ENCODE measurements at places on chromosomes 4 and X.
A peak's percentile ranks its signal among the peaks of the same experiment; 100 is the strongest.

DNA sequence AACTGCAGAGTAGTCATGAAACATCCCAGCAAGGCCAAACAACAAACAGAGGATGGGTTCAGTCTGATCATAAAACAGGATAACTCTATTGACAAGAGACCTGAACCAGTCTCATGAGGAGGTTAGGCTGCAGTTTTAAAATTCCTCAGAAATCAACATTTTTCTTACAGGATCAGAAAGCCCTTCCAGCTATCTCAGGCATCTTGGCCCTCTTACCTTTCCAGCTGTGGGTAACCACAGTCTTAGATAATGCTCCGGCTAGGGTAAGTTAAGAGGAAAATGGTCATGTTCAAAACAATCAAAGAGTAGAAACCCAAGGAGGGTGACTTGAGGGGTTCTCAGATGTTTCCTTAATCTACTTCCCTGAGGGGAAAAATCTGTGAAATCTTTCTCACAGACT lies 5.1 kb downstream of the CTSO start:
- no peak for DNase-seq

- no peak for DNase-seq
Measured at GRCh38 chr4:44493924-44494323, 45.3 kb upstream of the KCTD8 start.

DNA sequence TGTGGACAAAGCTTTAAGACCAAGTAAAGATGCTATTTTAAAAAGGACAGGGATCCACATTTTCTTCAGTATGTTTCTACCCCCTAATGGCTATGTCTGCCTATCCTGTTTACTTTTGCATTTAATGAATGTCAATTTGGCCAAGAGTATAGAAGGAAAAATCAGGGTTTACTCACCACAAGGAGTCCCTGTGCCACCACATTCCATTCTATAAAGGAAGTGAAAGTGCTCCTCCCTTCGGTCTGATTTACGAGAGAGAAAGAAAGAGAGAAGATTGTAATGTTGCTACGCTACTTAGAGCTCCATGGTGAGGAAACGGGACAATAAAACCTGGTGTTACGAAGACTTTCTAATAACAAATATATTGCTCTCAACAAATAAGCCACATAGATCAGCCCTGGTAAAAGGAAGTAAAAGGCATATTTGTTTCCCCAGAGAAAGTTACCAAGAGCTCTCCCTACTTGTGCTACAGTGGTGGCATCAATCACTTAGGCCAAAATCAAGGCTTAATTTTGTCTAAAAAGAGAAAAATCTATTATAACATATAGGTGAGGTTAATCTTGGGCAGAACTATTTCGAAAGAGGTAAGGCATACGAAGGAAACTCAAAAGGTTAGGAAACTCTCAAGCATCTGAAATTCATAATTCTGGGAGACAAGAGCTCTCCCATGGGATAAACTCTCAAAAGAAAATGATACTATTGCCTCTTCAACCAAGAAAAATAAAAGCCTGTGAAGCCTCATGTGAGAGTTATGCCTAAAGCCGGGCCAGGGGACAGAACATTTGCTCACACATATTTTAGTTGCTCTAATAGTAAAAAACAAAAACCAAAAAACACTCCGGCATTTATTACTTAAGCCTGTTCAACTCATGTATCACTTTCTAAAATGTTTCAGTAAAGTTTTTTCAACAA lies 29.5 kb downstream of the TAPT1 start:
- DNase-seq = peak; percentile 79

DNA sequence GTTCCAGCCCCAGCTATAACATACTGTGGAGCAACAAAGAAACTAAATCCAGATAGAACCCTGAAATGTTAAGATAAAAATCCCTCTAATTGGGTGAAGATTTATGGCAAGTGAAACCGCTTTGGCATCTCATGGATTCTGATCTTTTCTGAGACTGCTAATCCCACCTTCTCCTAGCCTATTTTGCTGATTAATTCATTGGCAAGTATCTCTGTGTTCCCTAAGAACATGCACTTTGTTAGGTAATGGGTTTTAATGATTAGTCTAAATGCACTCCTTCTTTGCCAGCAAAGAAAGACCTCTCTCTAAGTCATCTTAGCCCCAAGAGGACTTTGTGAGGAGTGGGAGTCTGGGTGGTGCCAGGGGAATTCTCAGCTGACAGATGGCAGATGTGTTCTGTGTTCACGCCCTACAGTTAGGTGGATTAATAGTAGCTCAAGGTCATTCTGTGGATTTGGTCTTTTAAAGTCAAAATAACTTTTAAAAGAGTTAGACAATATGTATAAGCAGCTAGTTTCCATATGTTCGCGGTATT lies 171.3 kb downstream of the UNC5C start:
- DNase-seq = no peak

DNA sequence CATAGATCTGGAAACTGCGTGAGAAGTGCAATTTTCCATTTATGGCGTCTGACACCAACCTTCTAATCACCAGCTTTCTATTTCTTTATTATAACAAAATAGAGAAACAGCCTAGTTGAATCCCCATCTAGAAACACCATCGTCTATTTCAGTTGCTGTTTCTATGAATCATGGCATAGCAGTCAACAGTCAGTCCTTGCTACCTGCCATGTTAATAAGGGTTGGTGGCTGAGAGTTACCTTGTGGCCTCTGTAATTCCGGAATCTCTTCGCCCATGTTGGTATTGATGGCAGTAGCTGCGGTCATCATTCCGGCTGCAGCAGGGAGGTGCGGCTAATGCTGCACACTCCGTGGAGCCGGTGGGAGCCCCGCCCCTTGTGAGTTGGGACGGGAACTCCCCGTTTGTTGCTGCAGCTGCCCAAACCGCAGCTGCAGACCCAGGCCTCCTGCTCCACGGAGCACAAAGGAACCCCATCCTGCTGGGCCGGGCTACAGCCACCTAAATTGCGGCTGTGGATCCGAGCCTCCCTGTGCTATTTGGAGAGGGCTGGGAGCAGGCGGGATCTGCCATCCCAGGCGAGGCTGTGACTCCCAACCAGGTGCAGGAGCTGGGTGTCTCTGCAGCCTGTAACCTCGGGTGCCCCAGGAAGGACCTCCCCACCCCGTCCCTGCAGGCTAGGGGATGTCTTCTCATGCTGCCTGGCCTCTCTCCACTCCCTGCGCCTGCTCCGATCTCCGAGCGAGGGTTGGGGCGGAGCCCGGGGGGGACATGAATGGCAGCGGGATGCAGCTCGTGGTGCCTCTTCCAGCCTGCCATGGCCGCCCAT lies 115.4 kb upstream of the STK26 start:
- DNase-seq = no peak

DNA sequence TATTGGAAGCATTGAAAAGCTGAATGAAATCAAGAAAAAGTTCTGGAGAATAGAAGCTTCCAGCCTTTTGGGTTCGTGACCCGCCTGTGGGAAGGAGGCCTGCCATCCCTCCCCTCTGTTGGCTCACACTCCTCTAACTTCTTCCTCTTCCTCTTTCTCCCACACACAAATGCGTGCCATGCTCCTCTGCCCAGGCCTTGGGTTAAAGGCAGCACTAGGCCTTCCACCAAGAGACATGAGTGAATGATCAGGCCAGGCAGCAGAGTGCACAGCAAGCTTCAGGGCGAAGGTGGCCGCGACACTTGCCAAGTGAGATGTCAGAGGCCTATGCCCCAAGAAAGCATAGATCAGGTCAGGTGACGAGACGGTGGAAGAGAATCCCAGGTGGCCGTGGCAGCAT lies 38.4 kb downstream of the FAM193A start:
- DNase-seq = no peak

GRCh38 chr4:4391866-4392265 lies 5.0 kb downstream of the NSG1 start:
- DNase-seq = no peak

DNA sequence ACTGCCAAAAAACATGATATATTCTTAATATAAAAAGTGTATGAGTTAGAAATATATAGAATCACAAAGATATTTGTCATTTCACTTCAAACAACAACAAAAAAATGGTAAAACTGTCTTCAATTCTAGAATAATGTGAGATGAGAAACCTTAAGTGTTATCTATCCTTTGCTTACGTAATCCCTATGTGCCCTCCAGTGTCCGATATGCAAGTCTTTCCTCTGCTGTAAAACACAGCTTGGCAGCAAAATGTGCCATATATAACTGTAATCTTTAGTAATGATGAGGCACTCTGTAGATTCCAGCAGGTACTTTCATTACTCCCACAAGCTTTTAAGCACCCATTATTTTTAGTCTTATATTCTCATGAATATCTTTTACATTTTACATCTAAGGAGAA lies 555.1 kb upstream of the FRG1 start:
- DNase-seq = no peak

- DNase-seq = no peak
Measured at GRCh38 chr4:87100168-87100567, 120.2 kb downstream of the KLHL8 start.

DNA sequence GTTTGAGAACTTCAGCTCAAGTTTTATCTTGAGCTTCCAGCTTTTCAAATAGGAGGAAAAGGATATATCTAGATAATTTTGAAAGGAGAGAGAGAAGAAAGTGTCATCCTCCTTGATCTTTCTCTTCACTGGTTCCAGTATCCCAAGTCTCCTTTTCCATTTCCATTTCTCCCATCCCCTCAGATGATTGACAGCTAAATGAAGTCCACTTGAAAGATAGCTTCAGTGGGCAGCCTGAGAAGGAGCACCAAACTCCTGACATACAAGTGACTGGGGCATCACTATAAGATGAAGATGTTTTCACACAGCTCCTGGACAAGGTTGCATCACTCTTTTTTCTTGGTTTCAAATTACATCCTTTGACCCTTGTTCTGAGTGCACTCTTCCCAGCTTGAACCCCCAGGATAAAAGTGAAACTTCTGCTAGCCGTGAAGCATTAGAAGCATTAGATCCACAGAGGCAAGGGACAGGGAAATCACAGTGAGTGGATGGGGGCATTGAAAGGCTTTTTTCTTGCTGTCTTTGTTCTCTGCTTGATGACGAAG lies 17.5 kb upstream of the MAGEA10 start:
- DNase-seq = no peak

DNA sequence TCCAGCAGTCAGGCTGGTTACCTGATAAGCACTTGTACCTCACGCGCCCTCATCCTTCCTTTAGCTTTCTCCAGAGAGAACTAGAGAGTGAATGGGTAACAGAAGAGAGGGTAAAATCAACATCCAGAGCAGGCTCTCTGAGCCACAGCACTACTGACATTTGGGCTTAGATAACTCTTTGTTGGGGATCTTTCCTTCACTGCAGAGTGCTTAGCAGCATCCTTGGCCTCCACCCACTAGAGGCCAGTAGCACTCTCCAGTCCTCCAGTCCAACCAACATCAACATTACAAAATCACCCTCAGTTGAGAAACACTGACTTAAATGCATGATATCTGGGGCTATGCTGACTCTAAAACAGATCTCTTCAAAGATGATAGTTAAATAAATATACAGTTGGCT lies 220.7 kb downstream of the TACR3 start:
- no peak for DNase-seq

- no peak for DNase-seq
Measured at GRCh38 chr4:140869446-140869845, 113.3 kb upstream of the TBC1D9 start.

DNA sequence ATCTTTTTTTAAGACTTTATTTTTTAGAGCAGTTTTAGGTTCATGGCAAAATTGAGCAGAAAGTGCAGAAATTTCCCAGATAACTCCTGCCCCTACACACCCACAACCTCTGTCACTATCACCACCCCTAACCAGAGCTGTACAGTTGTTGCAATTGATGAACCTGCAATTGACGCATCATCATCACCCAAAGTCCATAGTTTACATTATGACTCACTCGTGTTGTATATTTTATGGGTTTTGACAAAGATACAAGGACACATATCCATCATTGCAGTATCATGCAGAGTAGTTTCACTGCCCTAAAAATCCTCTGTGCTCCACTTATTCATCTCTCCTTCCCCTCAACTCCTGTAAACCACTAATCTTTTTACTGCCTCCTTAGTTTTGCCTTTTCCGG lies 34.5 kb upstream of the WAS start:
- no peak for DNase-seq

GRCh38 chr4:152089584-152089983 lies 328.8 kb upstream of the GATB start:
- DNase-seq = no peak

- no peak for DNase-seq
Measured at GRCh38 chr4:15444276-15444675, 16.4 kb downstream of the C1QTNF7 start.

DNA sequence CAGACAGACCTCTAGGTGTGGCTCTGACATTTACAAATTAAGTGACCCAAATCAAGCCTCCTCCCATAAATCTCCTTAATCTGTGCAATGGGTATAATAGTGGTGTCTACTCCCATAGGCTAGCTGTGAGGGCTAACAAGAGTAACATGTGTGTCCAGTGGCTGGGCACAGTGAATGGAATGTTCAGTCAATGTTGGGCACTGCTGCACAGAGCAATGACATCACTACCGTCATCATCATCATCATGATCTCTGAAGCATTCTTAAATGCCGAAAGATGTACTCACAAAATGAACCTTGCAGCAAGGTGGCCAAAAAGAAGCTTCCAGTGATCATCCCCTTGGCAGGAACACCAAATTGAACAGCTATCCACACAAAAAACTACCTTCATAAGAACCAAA lies 43.5 kb downstream of the CHRNA9 start:
- peak; percentile 34 for DNase-seq

DNA sequence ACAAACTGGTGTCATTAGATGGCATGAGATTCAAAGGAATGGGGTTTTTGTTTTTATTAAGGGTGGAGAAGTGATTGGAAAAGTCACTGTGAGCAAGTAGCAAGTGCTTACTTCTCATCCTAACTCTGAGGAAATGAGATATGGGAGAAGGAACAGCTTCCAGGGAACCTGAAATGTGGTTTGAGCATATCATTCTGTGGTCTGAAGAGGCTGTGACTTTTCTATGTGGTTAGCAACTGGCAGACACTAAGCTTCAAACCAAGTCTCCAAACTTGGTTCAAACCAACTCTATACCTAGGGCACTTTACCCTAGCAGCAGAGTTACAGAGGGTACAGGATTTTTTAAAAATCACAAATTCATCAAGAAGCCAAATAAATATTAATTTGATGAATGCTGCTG lies 58.2 kb downstream of the DCLK2 start:
- DNase-seq = peak; percentile 68

DNA sequence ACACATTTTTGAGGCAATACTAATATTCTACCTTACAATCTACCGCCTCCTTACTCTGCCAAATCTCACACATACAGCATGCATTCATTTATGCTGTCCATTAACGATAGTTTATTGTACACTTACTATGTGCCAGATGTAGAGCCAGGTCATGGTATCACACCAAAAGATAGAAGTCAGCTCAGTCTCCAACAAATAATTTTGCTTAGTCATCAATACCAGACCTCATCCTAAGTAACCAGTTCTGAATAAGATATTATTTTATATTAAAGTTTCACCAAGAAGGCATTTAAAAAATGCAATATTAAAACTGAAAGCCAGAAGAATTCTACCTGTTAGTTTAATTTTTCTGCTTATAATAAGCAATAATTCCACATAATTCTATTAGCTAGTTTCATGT lies 60.6 kb upstream of the TTC29 start:
- DNase-seq = no peak

- peak; percentile 29 for DNase-seq
Measured at GRCh38 chrX:44071847-44072551, 98.8 kb upstream of the NDP start.

- DNase-seq = no peak
Measured at GRCh38 chr4:178811356-178811755, 1369.1 kb upstream of the AGA start.

GRCh38 chrX:119502727-119503483 lies 34.7 kb downstream of the SLC25A5 start:
- DNase-seq = peak; percentile 56

Data from EH (cell line).